ENCODE measurements at places on chromosomes 11 and 22.

DNA sequence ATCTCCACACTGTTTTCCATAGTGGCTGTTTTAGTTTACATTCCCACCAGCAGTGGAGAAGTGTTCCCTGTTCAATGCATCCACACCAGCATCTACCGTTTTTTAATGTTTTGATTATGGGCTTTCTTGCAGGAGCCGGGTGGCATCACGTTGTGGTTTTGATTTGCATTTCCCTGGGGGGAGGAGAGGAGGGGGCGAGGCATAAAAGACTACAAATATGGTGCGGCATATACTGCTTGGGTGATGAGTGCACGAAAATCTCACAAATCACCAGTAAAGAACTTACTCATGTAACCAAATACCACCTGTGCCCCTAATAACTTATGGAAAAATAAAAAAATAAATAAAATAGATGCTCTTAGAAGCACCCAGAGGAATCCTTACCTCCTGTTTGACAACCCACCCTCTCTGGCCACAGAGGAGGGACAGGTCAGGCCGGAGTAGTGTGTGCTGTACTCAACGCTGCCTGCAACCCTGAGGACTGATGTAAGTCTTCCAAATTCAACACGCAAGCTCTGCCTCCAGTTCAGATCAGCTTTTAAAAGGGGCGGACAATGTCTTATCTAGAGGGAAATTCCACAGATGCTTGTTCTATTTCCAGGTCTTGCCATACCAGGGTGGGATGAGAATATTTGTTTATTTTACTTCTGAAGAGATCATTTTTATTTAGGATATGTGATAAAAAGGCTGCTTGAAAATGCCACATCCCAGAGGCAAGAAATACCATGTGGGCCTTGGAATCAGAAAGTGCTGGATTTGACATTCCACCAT is 329.6 kb upstream of the B3GAT1 start:
- no peak for DNase-seq

GRCh38 chr11:121347094-121347493 is 54.5 kb downstream of the SC5D start:
- no peak for DNase-seq

DNA sequence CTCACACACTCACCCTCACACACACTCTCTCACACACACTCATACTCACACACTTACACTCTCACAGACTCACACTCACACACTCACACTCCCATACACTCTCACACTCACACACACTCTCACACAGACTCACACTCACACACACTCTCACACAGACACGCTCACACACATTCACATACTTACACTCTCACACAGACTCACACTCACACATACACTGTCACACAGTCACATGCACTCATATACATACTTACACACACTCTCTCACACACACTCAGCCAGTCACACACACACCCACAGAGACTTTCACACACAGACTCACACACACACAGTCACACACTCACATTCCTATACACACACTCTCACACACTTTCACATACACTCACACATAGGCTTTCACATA is 1478.8 kb downstream of the BRD1 start:
- no peak for DNase-seq

DNA sequence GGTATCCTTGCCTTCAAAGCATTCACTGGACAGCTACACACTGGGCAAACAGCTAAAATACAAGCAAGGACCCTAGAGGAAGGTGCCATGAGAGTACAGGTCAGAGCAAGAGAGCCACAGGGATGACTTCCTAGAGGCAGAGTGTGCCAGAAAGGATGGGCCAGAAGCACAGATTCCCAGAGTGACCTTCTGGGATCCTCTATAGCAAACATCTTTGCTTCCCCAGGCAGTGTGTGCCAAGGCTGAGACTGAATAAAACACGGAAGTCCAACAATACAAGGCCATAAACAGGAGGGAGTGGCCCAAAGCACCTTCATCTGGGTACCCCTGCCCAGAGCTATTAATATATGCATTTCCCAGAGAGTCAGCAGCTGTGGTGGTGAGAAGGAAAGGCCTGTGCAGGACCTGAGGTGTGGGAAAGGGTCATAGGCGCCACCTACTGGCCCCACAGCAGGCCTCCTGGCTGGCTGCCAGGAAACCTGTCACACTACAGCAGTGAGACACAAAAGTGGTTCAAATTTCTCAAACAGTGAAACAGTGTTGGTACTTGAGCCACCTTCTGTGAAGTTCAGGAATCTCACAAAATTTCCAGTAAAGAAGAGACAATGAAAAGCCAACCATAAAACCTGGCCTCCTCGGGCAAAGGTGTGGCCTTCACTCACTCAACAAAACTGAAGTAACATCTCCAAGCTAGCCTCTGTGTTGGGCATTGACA is 20.3 kb downstream of the CLPB start:
- no peak for DNase-seq

DNA sequence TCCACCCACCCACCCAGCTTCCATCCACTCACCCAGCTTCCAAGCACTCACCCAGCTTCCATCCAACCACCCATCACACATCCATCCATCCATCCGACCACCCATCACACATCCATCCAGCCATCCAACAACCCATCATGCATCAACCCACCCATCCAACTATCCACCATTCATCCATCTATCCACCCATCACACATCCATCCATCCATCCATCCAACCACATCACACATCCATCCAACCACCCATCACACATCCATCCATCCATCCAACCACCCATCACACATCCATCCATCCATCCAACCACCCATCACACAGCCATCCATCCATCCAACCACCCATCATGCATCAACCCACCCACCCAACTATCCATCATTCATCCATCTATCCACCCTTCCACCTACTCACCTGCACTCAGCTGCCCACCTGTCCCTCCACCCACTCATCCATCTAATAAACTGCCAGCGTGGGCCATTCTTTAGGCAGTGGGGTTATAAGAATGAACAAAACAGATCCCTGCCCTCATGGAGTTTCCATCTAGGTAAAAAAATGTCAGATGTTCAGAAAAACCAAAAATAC is 88.2 kb downstream of the CELSR1 start:
- no peak for DNase-seq

GRCh38 chr11:27011560-27012233 is 17.8 kb downstream of the FIBIN start:
- DNase-seq = no peak

DNA sequence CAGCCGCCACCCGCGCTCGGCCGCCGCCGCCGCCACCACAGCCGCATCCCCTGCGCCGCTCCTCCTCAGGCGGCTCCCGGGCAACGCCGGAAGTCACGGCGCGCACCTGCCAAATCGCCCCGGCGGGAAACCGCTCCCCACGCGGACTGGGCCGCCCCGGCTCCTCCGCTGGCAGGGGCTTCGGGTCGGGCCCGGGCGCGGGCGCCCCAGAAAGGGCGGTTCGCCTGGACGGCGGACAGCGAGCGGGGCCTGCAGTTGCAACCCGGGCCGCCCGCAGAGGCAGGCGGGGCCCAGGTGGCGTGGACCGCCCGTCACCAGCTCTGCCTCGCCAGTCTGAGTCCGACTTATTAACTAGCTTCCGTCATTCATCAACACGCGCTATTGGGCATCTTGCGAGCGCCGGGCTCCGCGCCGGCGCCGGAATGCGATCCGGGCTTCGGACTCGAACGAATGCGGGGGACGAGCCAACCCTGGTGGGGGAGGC is at the start of gene HIRA:
TSS of gene HIRA (minus strand) at position 85 of the 484 bp plus-strand sequence. CDS start 257 bp downstream, outside the sequence.
- peak; percentile 47 for DNase-seq
